ENCODE measurements at places on chromosomes 11 and 22. TPM values are rescaled to one million over a fixed set of nuclear protein-coding genes. Genes with fewer than 3 reads are reported as not detected.

BCO2 gene
- total RNA-seq = 1.6 TPM

CHRNA10 gene
- 0.34 TPM for total RNA-seq

TCF20 gene
- total RNA-seq = 69.4 TPM

UPK3A gene
- total RNA-seq = not detected

ST14 gene
- 189 TPM for total RNA-seq

CRACR2B gene
- 0.34 TPM for total RNA-seq

CD44 gene
- 1,323 TPM for total RNA-seq

DEPDC5 gene
- 6.5 TPM for total RNA-seq

MRGPRX3 gene
- under 0.01 TPM for total RNA-seq

NUDT22 gene
- total RNA-seq = 39.4 TPM

PDE2A gene
- 2.1 TPM for total RNA-seq

APOC3 gene
- total RNA-seq = not detected

POLD3 gene
- 7.9 TPM for total RNA-seq

OR52H1 gene
- not detected for total RNA-seq

BRMS1 gene
- 58.2 TPM for total RNA-seq

PLA2G6 gene
- 9.3 TPM for total RNA-seq

PRAME gene
- total RNA-seq = not detected

LARGE1 gene
- 2.1 TPM for total RNA-seq

SELENOM gene
- 17.4 TPM for total RNA-seq

PKDREJ gene
- not detected for total RNA-seq

CREB3L1 gene
- 1.5 TPM for total RNA-seq

IFITM1 gene
- 7.9 TPM for total RNA-seq

TSGA10IP gene
- not detected for total RNA-seq

FAM227A gene
- total RNA-seq = 1.4 TPM

MS4A6A gene
- not detected for total RNA-seq

SCGB1A1 gene
- total RNA-seq = not detected

SNX32 gene
- total RNA-seq = 0.68 TPM

ANO1 gene
- total RNA-seq = 38.4 TPM

PGA5 gene
- total RNA-seq = not detected

NLRP10 gene
- 6.8 TPM for total RNA-seq

CLCF1 gene
- 3.2 TPM for total RNA-seq

SAA4 gene
- not detected for total RNA-seq

ZBTB16 gene
- under 0.01 TPM for total RNA-seq

GPHA2 gene
- not detected for total RNA-seq

FKBP2 gene
- total RNA-seq = 47.3 TPM

GPR137 gene
- total RNA-seq = 11.0 TPM

MMP1 gene
- 150 TPM for total RNA-seq

OR10D3 gene
- not detected for total RNA-seq

CST6 gene
- total RNA-seq = 1.7 TPM

KDM2A gene
- total RNA-seq = 43.1 TPM

PDGFD gene
- under 0.01 TPM for total RNA-seq

CSF2RB gene
- under 0.01 TPM for total RNA-seq

GLB1L3 gene
- 1.3 TPM for total RNA-seq

OR52E8 gene
- total RNA-seq = not detected

SCUBE2 gene
- total RNA-seq = 0.07 TPM

NPTXR gene
- under 0.01 TPM for total RNA-seq

FLRT1 gene
- total RNA-seq = 0.34 TPM

CDC45 gene
- 0.21 TPM for total RNA-seq

EEF1G gene
- total RNA-seq = 1,482 TPM

OR51F1 gene
- total RNA-seq = not detected

OR51B4 gene
- not detected for total RNA-seq

P2RY6 gene
- total RNA-seq = not detected

GTSE1 gene
- under 0.01 TPM for total RNA-seq

JRKL gene
- total RNA-seq = 10.6 TPM

CTSD gene
- 222 TPM for total RNA-seq

PNPLA5 gene
- not detected for total RNA-seq

C22orf31 gene
- total RNA-seq = not detected

PHOX2A gene
- total RNA-seq = not detected
